ENCODE measurements at places on chromosomes 12 and 14.

GRCh38 chr14:76812093-76812421 lies 625 bp downstream of the ANGEL1 start:
- DNase-seq = no peak

DNA sequence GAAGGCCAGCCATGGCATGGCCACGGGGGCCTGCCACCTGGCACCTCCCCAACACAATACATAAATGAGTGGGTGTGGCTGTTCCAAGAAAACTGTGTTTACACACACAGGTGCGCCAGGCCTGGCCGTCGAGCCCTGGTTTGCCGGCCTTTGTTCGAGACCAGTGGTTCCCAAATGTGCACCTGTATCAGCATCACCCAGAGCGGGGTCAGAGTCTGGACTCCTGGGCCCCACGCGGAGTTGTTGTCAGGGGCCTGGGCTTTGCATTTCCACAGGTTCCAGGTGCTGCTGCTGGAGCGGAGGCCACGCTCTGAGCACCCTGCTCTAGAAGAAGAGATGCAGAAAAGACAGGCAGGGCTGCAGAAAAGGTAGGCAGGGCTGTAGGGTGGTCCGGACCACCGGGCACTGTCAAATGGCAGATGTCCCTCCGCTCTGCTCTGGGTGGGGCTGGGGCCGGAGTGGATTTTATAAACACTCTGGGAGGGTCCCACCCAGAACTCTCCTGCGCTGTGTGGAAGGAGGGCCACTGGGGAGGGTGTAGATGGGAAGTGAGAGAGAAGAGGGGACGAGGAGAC lies 4.2 kb upstream of the ASPG start:
- no peak for DNase-seq

DNA sequence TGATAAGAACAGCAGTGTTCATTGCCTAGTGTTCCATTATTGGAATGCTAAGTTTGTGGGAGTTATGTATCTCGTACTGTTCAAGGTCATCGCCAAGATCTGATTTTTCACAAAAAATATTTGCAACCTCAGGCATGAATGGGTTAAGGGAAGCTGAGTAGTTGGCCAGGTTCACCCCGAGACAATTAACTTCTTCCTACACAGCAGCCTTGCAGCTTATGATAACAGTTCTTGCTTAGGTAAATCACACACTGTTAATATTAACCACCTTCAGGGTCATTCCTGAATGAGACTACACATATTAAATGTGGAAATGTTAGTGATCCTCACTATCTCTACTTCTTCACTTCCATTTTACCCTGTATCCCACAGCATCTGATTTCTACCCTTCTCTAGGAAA lies 18.0 kb downstream of the FKBP11 start:
- no peak for DNase-seq

GRCh38 chr14:96826818-96827217 lies 29.6 kb downstream of the VRK1 start:
- no peak for DNase-seq

DNA sequence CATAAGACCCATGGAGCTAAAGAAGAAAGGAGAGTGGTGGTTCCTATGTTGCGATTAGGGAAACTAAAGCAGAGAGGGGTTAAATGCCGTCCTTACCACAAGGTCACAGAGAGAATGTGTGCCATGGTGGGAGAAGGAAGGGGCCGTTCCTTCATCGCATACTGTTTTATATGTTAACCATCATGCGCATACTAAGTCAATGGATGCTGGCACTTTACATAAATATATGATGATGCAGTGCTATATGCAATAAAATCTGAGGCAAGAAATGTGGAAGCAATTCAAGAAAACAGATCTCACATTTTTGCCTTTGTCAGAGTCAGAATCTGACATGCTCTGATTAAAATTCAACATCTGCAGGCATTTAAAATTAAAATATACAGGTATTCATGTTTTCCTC lies 168.1 kb downstream of the BMP4 start:
- no peak for DNase-seq

DNA sequence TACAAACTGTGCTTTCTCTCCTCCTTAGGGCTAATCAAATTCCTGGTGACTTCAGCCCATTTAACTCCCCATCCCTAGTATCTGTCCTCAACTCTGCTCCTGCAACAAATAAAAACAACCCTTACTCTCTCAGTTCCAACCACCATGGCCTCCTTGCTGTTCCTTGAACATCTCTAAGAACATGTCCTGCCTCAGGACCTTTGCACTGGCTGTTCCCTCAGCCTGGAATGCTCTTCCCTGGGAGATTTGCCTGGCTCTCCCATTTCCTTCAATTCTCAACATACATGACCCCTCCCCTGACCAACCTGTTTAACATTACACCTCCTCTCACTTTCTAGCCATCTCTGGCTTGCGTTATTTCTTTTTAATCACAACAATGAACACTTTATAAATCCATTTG lies 170.5 kb downstream of the PTPN11 start:
- no peak for DNase-seq

GRCh38 chr14:75205591-75205990 lies 29.2 kb upstream of the TMED10 start:
- DNase-seq = no peak

GRCh38 chr12:55696796-55697462 lies 10.8 kb downstream of the ITGA7 start:
- DNase-seq = no peak

DNA sequence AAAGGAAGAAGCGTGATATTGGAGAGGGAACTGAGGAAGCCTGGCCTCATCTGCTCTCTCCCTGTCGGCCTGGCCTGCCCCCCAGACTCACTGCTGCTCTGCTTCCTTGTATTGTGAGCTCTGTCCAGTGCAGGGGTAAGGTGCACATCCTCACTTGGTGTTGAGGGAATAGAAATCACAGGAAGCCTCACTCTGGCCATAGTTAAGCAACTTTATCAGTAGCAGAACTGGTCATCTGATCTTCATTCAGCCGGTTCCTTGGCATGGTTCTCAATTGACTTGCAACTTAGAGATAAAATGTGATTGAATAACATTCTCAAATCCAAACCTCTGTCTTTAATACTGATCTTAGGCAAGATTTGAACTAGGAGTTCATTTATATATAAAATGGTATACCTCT lies 11.5 kb upstream of the CCDC175 start:
- DNase-seq = no peak

DNA sequence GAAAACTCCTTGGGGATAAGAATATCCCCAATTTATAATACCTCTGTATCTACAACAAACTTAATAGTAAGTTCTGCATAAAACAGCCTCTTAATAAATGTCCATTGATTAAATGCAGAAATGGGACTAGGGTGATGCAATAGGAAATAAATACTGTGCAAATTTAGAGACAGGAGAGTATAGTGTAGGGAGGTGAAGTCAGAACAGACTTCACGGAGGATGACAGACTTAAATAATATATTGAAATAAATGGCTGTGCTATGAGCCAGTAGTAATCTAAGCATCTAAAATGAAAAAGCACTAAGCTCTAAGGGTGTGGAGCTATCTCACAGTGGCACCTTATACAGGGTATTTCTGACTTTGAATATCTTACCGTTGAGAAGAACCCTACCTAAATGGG lies 265.3 kb downstream of the GRIN2B start:
- no peak for DNase-seq

- peak; percentile 83 for DNase-seq
Observed at GRCh38 chr12:15788233-15789219, 662 bp downstream of the EPS8 start.

DNA sequence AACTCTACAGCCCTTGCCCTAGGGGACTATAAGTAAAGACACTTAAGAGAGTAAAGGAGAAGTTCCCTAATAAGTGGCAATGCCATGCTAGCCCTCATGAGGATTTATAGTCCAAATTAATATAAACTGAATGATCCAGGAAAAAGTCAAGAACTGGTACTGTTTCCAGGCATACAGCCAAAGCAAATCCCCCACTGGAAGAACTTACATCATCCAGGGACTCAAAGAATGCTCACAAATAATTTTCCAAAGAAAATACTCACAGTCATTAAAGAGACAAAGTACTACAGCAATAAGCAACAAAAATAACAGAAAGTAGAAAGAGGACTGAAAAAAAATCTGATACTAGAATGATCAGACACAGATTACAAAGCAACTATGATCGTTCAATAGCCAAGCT lies 79.7 kb upstream of the RAP1B start:
- DNase-seq = no peak

DNA sequence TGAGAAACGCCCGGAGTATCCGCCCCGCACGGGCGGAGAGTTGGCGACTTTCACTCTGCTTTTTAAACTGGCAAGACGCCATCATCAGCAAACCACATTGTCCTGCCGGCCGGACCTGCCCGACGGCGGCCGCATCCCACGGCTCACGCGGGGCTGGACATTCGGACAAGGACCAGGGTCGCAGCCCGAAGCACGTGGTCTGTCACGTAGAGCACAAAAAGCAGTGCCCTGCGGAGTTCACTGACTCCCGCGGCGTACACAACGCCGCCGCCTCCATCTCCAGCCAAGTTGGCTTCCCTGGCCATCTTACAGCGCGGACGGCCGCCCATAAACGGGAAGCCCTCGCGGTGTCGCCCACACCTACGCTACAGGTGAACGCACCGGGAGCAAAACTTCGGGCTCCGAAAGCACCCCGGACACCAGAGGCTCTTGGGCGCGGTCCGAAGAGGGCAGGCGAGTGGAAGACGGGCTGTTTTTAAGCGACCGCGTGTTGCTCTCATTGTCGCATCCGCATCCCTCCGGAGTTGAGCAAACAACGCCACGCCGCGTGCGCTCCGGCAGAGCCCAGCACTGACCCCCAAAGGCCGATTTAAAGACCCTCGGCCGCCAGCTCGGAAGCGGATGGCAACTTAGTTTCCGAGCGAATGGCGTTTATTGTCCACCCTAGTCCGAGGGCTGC lies 966 bp downstream of the SINHCAF start:
- peak; percentile 77 for DNase-seq

DNA sequence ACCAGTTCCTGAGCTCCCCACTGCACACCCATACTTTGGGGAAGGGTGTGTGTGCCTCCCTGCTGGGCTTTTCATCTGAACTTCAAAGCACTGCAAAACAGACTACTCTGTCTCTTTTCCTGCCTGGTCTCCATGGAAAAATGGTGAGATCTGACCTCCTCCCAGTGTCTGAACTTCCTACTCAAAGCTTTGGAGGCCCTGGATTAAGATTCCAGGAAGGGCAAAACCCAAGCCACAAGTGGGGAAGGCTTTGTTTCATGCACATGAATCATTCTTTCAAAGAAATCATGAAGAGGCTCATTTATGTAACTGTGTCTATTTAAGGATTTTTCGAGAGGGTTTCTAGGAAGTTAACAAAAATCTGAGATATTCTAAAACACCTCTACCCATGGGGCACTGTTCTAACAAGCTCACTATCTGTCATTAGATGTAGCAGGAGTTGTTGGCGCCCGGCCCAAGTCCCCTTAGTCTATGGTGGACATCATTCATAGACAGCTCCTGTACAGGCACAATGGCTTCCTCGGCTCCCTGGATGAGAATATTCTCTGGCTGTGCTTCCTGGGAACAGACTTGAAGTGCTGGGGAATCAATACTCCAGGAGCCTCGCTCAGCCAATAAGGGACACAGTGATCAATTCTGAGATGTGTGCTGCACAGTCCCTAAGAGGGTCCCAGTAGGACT lies 224.0 kb downstream of the KTN1 start:
- no peak for DNase-seq

DNA sequence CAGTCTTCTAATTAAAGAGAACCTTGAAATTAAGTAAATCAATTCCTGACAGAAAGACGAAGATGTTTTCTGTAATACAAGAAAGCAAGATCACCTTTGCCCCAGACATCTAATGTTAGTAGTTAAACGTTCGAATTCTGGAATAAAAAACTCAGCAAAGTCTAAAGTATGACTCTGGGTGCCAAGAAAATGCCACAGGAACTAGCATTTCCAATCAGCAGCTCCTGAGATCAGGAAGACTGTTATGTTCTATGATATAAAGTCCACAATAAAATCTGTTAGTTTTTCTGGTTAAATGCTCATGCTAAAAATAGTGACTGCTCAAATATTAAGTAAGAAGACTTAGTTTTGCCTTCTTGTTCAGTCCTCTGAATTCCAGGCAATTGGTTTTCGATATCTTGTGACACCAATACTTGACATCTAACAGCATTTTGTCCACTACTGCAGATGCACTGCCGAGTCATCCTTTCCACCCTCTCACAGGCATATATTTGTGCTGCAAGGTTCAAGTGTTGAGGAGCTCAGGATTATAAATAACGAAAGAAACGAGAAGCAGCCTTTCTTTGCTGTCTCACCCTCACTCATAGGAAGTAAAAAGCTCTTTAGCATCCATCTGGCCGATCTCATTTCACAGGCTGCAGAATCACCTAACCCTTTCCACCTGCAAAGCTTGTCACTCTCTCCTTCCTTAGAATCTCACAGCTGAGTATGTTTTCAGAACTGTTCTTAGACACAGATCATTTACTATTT lies 32.0 kb downstream of the SSH1 start:
- DNase-seq = no peak

DNA sequence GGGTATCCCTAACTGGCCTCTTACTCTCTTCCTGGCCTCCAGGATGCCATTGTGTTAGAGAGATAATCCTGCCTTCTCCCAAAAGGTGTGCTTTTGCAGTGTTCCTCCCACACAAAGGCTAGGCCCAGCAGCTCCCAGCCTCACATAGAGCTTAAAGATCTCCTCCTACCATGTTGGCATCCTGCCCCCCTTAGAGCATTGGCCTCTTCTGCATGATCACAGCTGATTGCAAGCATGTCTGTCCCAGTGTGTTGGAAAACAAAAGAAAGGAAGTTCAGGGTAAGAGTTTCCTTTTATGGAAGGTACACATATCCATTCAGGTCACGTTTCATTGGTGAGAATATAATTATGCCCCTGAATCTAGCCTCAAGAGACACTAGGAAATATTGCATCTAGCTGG lies 405.4 kb downstream of the TMTC2 start:
- no peak for DNase-seq

- DNase-seq = no peak
Observed at GRCh38 chr14:74583689-74584434, 28.2 kb downstream of the LTBP2 start.

DNA sequence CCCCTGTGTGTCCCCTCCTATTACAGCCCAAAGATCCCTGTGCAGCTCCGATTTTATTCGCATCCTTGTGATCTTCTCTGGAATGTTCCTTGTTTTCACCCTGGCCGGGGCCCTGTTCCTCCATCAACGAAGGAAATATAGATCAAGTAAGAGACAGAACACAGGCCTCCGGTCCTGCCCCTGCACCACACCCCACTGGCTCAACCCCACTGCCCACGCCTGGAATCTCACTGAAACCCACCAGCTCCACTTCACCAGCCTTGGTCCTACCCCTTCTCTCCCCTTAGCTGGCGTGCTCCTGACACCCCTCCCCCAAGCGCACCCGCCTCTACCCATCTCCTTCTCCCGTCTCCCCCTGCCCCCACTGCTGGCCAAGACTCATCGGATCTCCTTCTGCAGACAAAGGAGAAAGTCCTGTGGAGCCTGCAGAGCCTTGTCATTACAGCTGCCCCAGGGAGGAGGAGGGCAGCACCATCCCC lies 934 bp upstream of the TAPBPL start:
- no peak for DNase-seq

DNA sequence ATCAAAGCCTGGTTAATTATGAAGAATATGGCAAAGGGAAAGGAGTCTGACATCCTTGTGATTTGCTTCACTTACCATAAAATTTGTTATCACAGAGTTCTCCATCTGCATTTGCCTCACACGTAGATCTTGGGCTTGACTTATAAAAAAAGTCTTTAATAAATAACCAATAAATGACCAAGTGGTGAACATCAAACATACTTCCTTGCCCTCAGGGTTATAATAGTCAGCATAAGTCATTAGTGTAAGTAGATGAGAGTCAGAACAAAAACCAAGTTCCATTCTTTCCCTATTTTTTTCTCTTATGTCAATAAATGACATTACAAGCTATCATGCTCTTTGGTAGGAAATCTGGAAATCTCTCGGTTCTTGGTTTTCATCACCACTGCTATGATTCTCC lies 635.4 kb upstream of the ATXN7L3B start:
- no peak for DNase-seq
